ENCODE measurements at places on chromosomes 4 and X.

- no peak for DNase-seq
These were observed 249.4 kb downstream of the DHX15 start for GRCh38 chr4:24334906-24335305.

- no peak for DNase-seq
These were observed 45.7 kb downstream of the GPAT3 start for GRCh38 chr4:83581411-83582288.

DNA sequence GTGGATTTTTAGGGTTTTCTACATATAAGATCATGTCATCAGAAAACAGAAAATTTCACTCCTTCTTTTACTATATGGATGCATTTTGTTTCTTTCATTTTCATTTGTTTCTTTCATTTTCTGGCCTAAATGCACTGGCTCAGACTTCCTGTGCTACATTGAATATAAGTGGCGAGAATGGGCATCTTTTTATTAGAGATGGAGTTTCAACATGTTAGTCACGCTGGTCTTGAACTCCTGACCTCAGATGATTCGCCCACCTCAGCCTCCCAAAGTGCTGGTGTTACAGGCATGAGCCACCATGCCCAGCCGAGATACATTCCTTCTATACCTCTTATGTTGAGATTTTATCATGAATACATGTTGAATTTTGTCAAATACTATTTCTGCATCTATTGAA, 61.8 kb downstream of the BRWD3 start:
- no peak for DNase-seq

DNA sequence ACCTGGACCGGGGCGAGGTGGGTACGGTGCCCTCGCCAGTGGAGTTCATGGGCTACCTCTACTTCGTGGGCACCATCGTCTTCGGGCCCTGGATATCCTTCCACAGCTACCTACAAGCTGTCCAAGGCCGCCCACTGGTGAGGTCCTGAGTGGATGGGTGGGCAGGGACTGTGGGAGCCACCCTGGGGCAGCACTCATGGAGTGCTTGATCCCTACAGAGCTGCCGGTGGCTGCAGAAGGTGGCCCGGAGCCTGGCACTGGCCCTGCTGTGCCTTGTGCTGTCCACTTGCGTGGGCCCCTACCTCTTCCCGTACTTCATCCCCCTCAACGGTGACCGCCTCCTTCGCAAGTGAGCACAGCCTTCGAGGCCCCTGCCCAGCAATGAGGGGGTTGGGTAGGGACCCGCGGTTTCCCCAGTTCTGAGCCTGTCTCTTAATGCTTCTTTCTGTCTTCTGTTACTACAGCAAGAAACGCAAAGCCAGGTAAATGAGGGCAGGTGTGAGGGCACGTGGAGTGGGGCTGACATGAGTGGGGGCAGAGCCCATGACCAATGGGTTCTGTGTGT, 3.7 kb downstream of the PORCN start:
- no peak for DNase-seq

- DNase-seq = no peak
These were observed 705.9 kb downstream of the FSTL5 start for GRCh38 chr4:161457906-161458305.

- DNase-seq = no peak
These were observed 31.0 kb downstream of the SGMS2 start for GRCh38 chr4:107855723-107856122.

DNA sequence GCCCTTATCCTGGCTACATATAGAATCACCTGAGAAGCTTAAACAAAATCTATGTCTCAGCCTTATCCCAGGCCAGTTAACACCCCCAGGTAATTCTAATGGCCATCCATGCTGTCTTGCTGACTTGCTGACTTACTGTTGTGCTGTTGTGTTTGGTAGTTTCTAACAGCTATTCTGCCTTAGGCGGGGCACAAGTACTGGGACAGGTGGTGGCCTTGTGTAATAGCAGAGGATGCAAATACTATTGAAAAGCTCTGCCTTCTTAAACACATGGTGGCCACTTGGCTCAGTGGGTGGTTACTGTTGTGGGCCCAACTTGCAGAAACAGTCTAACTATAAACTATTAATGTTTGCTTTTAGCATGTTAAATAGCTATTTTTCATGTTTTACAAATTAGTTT, 56.2 kb downstream of the CDS1 start:
- no peak for DNase-seq

GRCh38 chrX:86014421-86014820, 32.9 kb downstream of the CHM start:
- DNase-seq = no peak

DNA sequence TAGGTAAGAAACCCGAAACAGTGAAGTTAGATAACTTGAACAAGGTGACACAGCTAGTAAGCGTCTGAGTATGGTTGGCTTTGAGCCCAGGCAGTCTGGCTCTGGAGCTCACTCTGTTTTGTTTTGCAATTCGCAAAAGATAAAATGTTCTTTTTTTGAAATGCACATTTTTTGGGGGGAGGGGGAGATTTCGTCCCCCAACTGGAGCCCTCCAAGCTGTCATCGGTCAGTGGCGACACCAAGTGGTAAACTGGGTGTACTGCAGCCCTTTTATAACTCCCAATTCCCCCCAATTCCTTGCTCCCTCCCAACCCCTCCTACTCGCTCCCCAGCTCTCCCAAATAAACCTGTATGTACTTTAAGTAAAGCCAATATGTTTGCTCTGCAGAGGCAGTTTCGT, 2.8 kb upstream of the CLCN5 start:
- peak; percentile 5 for DNase-seq

- DNase-seq = no peak
These were observed 374.2 kb upstream of the SMIM31 start for GRCh38 chr4:164379694-164380093.
